ENCODE measurements at places on chromosomes 7 and 10. TPM values are rescaled to one million over a fixed set of nuclear protein-coding genes. Genes with fewer than 3 reads are reported as not detected.
A peak's percentile ranks its signal among the peaks of the same experiment; 100 is the strongest.

DNA sequence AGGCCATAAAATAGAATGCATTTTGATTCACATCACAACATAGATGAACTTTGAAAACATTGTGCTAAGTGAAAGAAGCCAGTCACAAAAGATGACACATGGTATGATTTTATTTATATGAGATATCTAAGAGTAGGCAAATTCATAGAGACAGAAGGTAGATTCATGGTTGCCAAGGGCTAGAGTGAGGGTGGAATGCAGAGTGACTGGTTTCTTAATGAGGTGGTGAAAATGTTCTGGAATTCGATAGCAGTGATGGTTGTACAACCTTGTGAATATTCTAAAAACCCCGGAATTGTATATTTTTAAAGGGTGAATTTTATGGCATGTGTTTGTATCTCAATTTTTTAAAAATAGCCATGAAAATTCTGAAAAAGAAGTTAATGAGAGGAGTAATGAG is 42.9 kb downstream of the ABCB4 start:
- DNase-seq: no peak

- DNase-seq: no peak
These were observed 24.1 kb downstream of the ZNF92 start for GRCh38 chr7:65397730-65398142.

- peak; percentile 38 for DNase-seq
These were observed 1.1 kb downstream of the MEPCE start for GRCh38 chr7:100430493-100431285.

DNA sequence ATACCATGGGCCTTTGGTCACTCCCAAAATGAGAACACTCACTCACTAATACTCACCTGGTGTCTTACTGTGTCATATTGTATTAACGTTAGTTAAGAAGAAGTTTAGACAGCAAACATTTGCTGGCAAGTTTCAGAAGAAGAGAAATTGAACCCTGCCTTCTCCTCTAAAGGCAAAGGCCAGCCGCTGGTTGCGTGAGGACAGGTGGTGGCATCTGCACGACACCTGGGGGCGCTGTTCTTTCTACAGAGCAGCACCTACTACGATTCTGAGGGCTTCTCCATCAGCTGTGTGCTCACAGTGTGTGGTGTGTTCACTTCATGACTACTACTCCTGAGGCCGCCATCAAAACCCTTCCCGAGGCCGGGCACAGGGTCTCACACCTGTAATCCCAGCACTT is 17.9 kb upstream of the CLEC2L start:
- DNase-seq: peak; percentile 34

- DNase-seq: no peak
These were observed 1.4 kb upstream of the THSD7A start for GRCh38 chr7:11833431-11833830.

GRCh38 chr10:110016039-110016438 is 8.3 kb downstream of the ADD3 start:
- no peak for DNase-seq

GRCh38 chr7:84686373-84686772 is 491.8 kb upstream of the SEMA3A start:
- DNase-seq: no peak

DNA sequence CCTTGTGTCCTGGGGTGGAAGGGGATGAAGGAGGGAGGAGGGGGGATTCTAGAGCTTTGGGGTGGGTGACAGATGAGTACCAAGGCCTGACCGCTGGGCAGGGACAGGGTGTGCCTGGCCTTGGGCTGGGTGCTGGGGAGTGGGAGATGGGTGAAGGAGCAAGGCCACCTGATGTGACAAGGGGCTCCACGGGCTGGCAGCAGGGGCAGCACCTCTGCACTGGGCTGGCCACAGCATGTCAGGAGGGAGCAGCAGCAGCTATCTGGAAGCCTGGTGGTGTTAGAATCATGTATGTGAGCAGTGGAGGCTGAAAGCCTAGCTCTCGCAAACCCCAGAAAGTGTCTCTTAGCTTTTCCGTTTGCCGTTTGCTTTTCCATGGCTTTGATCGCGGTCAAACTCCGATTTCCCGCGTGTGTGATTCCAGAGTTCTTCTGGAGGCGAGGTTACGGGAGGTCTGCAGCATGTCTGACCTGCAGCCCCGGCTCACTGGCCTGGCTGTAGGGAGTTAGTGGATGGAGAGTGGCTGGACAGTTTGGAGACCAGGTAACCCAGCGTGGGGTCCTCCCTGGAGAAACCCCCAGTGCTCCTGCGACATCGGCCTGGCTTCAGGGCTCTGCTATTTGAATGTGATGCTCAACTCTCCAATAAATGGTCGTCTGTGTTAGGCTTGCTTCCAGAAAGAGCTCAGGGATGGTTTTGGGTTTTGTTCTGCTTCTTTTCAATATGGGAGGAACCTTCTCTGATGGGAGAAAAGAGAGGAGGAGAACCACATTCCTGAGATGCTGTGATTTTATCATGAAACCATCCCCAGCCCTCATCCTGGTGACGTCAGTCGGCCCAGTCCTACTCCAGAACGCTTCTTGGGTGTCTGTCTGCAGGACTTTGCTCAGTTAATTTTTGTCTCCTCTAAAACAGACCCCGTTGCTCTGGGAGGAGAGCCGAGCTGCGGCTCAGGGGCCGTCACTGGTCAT is 105.5 kb downstream of the CUX1 start:
- DNase-seq: peak; percentile 63

GRCh38 chr7:25716421-25716820 is 435.6 kb upstream of the NFE2L3 start:
- peak; percentile 18 for DNase-seq

- no peak for DNase-seq
These were observed 235.6 kb upstream of the KLF6 start for GRCh38 chr10:4020631-4021030.

GRCh38 chr7:117839507-117839906 is 33.7 kb downstream of the CTTNBP2 start:
- DNase-seq: no peak

DNA sequence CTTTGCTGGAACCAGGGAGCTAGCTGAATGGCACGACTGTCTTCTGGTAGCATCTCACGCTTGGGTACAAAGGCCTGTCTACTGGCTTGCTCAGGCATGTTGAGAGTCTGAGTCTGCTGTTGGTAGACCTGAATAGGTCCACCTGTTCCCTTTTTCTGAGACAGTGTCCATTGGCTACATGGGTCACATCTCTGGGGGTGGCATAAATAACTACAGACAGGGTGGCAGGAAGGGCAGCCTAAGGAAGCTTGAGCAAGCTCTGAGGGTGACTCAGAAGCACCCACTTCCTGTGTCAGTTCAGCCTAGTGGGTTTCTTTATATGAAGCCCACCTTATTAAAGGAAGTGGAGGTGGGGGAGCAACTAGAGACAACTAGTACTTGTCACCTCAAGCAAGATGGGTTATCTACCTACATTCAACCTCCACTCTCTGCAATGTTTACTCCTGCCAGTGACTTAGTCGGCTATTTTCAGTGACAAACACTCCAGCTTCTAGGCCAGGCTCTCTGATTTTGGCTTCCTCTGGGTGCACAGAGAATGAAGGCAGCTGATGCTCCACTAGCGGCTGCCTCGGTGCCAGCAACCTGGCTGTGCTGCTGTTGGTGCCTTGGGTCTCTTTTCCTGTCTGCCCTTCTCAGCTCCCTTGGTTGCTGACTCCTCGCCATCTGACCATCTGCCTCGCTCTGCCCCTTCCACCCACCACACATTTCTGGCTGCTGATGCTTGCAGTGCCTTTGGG is 5.7 kb upstream of the ZYX start:
- no peak for DNase-seq

DNA sequence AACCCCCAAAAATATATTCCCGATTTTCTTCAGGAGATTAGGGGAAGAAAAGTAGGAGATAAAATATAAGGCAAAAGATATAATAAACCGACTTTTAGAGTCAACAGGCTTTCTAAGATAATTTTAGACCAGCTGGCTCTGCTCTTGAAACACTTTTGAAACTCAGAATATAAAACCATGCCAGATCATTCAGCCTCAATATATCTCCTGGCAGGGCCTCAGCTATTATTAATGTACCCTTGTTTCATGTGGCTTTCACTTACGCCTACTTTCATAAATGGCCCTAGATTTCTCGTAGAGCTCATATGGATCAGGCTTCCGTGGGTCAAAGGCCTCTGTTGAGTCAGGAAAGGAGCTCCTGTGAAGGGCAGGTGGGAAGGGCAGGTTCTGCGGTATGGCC is 396.0 kb downstream of the PHTF2 start:
- DNase-seq: no peak

- no peak for DNase-seq
These were observed 3.4 kb downstream of the GPR85 start for GRCh38 chr7:113083132-113083815.

GRCh38 chr7:5439209-5439571 is 15.6 kb upstream of the TNRC18 start:
- no peak for DNase-seq

GRCh38 chr7:114085592-114086501 is 167.0 kb upstream of the PPP1R3A start:
- DNase-seq: peak; percentile 82

- DNase-seq: no peak
These were observed 117.8 kb upstream of the RNF32 start for GRCh38 chr7:156522801-156523200.

DNA sequence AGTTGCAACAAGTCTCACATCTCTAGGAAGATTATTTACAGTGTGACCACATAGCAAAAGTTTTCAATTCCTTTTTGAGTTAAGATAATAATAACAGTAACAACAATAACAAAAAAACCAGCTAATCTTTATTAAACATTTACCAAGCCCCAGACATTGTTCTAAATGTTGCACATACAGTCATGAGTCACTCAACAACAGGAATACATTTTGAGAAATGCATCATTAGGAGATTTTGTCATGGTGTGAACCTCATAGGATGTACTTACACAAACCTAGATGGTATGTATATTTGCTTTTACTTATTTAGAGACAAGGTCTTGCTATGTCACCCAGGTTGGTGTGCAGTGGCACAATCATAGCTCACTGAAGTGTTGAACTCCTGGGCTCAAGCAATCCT is 52.0 kb downstream of the SPAM1 start:
- no peak for DNase-seq

DNA sequence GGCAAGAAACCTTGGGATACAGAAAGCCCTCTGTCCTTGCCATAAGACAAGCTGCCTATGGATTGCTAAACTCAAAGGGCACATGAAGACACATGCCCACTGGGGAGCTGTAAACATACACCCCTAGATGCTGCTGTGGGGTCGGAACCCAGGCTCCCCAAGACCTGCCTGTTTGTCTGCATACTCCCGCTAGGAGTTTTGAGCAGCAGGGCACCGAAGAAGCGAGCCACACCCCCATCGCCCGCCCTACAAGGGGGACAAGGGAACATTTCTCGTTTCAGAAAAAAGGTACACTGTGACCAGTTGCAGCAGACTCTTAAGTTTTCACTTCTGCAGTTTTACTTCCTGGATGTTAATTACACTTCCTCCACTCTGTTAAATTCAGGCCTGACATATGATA is 680.2 kb upstream of the GHITM start:
- DNase-seq: no peak

DNA sequence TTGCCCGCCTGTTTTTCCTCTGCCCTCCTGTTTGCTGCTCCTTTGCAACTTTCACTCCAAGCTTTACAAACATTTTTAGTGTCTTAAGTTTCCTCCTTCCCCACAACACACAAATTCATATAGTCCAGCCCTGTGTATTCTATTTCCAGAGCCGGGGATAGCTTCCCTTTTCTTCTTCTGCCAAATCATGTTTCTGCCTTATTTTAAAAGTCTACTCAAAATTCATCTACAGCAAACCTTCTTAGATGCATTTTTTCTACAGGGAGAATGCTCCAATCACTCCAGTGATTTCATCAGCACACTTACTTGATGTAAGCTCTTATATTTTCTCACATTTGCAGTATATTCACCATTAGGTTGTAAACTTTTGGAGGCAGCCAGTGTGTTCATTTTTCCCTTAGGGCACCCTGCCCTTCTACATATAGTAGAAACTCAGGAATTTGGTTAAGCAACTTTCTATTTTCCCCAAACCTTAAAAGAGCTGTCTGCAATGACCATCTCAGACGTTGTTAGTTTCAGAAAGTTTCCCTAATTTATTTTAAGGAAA is 12.4 kb upstream of the ACTA2 start:
- no peak for DNase-seq

DNA sequence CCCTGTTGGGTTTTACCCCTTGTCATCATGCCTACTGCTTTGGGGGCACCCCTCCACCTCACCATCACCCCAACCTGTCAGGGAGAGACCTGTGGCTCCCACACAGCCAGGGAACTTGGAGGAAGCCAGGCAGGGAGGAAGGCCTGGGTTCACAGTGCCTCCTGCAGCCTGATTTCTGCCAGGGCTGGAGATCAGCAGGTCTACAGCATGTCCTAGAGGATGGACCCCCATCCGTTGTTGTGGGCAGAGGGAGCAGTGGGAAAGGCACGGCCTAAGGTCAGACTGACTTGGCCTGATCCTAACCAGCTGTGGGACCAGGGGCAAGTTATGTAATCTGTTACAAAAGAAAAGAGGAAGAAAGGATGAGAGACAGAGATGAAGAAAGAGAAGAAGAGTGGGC is 28.2 kb downstream of the ZCCHC24 start:
- DNase-seq: no peak

- DNase-seq: no peak
These were observed 54.6 kb downstream of the HACD1 start for GRCh38 chr10:17562614-17563013.

DNA sequence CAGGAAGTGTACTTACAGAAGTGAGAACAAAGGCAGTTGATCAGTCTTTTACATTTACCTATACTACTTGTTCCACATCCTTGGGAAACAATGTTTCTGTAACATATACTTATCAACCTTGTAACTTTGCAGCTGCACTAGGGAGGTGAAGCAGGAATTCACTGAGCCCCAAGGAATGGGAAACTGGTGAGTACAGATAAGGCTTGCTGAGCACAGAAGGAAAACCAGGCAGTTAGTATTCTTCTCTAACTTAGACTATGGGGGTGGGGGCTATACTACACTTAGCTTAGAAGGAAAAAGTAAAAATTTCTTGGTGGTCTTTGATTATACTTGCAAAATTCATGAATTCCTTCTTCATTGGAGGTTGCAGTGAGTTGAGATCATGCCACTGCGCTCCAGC is 6.9 kb upstream of the ZNF33A start:
- no peak for DNase-seq

The FGL2 gene
- total RNA-seq: 0.14 TPM

The NXPH1 gene
- 0.95 TPM for total RNA-seq

The MYO3A gene
- total RNA-seq: 5.9 TPM

The SSMEM1 gene
- total RNA-seq: not detected

The EEPD1 gene
- total RNA-seq: 13.5 TPM

The POLR2J gene
- 65.3 TPM for total RNA-seq
